ENCODE measurements at places on chromosomes 12 and 14.

GRCh38 chr12:106436164-106436563 lies 78.6 kb downstream of the POLR3B start:
- DNase-seq = no peak

DNA sequence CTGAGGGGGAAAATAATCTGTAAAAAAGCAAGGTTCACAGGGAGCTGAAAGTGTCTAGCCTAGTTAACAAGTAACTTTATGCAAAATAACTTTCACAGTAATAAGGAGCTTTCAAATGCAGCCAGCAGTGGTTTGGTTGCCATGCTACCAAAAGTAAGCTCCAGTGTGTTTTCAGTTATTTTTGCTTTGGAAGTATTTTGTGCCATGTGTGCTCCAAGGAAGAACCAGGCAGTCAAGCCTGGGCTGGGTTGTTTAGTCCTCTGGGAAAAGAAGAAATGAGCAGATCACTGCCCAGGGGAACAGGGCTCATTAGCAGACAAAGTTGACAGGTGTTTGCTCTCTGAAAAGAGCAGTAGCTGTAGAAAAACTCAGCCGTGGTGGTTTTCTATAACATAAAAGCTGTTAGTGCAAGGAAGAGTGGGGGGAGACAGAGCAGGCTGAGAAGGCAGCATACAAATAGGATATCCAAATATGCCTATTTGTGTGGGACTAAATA lies 92.8 kb upstream of the TMTC2 start:
- DNase-seq = no peak

DNA sequence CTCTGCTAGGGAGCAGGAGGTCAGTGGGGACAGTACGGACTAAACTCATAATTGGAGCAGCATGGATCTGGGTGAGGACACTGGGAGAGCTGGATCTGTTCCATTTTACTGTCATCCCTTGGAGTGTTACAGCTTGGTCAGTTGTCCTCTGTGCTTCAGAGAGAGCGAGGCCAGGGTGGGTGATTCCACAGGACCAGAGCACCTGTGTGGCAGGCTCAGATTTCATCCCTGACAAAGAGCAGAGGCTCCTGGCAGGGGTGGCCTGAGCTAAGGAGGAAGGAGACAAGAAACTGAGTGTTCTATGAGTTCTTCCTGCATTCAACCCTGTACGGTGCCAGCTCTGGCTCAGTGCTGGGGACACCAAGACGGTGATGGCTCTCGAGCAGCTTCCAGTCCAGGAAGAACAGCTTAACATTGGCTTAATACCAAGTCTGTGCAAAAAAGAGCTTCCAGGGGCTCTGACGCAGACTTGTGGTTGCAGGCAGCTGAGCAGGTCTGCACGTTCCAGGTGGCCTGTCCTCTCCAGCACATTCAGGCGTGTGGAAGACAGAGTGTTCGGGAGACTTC lies 8.4 kb upstream of the PGF start:
- DNase-seq = no peak

GRCh38 chr12:46385438-46385837 lies 12.9 kb upstream of the SLC38A2 start:
- no peak for DNase-seq

- DNase-seq = no peak
Measured at GRCh38 chr12:111557271-111558106, 41.6 kb downstream of the ATXN2 start.

GRCh38 chr12:9724023-9724422 lies 8.9 kb downstream of the CLECL1 start:
- DNase-seq = no peak

- no peak for DNase-seq
Measured at GRCh38 chr14:56057071-56057741, 61.0 kb upstream of the PELI2 start.

DNA sequence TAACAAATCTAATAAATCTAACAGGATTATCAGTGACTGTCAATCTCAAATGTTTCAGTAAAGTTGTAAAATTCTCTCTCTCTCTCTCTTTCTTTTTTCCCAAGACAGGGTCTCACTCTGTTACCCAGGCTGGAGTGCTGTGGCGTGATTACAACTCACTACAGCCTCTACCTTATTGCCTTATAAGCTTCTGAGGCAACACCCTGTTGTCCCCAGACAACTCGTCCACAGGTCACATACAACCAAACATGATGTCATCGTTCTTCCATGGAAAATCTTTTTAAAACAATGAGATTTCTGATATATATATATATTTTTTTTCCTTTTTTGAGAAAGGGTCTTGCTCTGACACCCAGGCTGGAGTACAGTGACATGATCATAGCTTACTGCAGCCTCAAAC lies 151.4 kb upstream of the RGS6 start:
- no peak for DNase-seq

Data from activated T-cell treated with anti-CD3 and anti-CD28 coated beads for 4 hours (primary cell).